ENCODE measurements at places on chromosomes 5 and 9.

GRCh38 chr5:160699301-160699700 lies 152.7 kb downstream of the ATP10B start:
- DNase-seq, result peak; percentile 57

DNA sequence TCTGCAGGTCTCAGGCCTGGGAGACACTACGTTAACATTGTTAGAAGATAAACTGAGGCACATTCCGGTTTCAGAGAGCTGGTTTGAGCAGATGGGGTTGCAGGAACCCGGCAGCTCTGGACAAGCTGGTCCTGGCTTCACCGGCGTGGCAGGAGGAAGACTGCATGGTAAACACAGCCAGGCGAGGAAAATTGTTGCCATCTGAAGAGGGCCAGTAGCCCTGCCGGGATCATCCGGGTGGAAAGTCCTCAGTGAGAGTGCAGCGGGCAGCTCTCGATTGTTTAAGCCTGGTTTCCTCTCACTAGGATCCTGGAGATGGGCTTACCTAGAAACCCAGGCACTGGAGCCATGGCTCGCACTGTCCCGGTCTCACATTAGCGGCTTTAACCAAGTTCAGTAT lies 226.9 kb downstream of the IRX2 start:
- DNase-seq, result no peak

DNA sequence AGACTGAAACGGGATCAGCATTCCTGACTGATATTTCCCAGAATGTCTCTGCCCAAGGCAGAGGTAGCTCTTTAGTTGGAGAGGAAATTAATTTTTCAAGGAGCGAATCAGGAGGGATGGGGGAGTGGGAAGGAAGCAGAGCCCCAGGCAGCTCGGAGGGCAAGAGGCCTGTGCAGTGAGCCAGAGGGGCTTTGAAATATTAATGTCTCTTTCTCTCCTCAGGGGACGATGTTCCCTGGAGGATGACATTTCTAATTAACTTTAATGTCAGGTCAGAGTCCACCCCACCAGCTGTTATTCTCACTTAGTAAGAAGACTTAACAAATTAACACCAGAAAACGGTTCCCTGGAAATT lies 45.6 kb downstream of the SLC6A7 start:
- DNase-seq, result no peak

GRCh38 chr5:169921949-169922348 lies 58.3 kb downstream of the INSYN2B start:
- no peak for DNase-seq

GRCh38 chr5:3091040-3091774 lies 339.7 kb upstream of the IRX2 start:
- DNase-seq, result no peak

DNA sequence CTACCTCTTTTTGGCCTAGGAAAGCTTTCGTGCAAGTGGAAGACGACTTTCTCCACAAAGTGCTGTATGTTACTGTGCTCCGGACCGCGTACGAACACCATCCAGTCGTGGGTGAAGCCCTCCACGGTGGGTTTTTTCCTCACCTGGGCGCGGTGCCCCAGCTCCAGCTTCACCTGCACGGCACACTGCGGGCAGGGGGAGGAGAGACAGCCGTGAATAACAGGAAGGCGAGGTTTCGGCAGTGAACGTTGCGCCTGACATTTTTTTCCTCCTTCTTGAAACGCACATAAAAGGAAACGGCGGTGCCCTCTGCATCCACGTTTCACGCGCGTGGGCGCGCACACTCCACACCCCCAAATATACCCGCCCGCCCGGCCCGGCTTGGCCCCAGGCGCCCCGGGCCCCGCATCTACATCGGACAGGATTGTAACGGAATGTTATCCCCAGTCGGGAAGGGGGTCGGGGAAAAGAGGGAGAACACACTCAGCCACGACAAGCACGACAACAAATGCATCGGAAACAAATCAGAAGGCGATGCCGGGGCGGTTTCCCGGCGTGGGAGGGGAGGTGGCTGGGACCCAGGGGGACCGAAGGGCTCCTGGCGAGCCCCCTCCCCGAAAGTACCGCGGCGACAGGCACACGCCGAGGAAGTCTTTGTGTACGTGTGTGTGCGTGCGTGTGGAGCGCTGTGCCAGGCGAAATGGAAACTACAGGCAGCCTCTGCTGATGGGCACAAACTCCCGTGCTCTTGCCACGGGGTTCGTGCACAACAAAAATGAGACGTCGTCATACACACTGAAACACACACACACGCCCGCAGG lies 1.4 kb downstream of the MLLT3 start:
- no peak for DNase-seq

DNA sequence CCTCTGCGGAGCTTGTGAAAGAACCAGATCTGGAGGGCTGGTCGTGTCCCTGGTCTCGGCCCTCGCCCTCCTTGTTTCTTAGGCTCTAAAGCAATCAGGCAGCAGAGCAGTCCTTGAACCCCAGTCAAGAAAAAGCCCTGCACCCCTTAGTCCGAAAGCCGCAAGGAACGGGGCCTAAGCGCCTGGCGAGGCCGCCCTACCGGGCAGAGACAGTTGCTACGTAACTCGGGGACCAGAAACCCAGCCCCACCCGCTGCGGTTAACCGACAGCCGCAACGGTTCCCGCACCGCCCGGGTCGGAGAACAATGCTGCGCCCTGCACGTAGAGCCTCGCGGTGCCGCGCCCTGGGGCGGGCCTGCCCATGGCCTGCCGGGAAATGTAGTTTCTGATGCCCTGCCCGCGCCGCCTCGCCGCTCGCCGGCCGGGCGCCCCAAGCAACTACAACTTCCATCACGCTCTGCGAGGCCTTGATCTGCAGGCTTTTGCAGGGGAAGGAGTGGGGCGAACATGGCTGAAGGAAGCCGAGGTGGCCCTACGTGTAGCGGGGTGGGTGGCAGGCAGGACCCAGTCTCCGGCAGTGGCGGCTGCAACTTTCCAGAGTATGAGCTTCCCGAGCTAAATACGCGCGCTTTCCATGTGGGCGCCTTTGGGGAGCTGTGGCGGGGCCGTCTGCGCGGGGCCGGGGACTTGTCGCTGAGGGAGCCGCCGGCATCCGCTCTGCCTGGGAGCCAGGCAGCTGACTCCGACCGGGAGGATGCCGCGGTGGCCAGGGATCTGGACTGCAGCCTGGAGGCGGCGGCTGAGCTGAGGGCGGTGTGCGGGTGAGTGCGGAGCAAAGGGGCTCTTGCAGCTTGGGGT lies at the start of gene SNAPC3:
Gene SNAPC3, plus strand, starts transcription at position 505 of the 859 bp plus-strand sequence. Its CDS starts 4 bp downstream, at position 509.
- peak; percentile 96 for DNase-seq

DNA sequence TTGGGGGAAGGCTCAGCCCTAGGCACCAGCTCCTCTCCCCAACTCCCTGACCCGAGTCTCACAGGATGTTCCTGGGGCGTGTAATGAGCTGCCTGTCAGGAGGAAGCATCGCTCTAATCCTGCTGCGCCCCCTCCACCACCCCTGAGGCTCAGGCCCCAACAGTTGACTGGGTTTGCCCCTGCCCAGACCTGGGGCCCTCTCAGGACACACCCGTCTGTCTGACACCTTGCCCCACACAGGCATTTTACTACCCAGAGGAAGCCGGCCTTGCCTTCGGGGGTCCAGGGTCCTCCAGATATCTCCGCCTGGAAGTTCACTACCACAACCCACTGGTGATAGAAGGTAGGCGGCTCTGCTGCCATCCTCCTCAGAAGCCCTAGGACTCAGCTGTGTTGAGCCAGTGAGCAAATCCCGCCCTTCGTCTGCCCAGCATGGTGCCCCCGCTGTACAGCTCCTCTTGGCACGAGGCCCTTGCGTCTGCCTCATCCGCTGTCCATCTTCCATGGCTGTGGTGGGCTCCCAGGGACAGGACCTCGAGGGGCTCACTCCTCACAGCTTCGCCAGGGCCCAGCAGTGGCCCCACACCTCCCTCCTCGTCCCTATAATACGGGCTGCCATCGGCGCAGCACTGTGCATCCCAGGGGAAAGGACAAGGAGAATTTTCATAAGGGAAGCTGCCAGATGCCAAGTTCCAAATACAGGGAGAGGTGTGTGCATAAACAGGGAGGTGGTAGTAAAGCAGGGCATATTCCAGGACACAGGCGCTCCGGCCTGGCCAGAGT lies 8.0 kb downstream of the DBH start:
- DNase-seq, result no peak

DNA sequence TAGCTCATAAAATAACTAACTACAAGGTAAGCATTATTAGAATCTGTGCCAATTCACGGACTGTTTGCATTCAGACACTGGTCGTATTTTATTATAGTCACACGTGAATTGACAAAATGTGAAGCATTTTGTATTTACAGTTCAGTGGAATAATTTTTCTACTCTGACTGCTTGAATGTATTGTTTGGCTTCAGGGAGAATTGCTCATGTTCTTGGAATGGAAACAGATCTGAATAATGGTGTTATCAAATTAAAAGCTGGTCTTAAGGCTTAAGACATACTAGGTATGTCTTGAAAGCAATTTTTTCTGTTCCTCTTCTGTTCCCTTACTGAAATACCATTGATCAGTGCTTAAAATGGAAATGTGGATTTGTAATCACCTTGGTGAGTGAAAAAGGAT lies 543.7 kb upstream of the TLE4 start:
- no peak for DNase-seq

DNA sequence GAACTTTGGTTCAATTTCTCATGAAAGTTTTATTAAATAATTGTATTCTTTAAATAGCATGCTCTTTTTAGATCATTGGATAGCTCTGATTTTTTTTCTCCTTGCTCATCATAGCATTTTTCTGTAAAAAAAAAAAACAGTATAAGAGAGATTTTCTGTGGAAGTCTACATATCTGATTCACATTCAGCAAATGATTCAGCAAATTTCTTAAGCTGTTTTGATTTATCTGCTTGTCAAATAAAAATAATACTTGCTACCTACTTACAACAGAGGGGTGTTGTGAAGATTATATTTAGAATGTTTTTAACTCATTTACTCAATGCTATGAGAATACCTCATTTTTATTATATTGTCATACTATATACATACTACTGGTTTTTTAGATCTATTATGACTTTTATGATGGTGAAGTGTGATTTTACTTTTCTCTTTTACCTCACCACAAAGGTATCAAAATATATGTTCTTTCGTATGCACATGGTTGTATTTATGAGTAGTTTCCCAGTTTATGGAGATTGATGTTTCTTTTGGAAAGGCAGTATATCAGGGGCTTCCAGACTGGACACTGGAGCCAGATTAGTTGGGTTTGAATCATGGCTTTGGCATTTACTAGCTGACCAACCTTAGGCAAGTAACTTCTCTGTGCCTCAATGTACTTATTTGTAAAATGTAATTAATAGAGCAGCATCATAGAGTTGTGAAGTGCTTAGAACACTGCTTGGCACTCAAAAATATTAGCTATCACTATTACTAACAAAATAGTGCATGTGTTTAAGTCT lies 25.5 kb downstream of the TNPO1 start:
- no peak for DNase-seq

DNA sequence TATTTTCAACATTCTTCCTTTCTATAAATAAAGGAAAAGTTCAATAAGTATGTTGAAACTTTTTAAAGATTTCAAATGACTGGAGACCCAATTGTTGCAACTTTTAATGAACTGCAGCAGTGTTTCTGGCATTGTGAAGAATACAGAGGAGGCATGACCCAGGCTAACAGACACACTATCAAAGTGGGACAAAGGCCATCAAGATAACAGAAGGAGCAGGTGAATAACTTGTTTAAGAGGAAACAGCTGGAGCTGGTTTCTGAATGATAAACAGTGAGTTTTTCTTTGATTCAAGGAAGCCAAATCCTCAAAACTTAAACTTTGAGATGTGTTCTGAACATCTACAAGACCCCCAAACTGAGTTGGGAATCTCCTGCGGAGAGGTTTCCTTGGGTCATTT lies 734.6 kb downstream of the TLR4 start:
- DNase-seq, result no peak

GRCh38 chr9:110752766-110753165 lies 84.2 kb downstream of the MUSK start:
- DNase-seq, result no peak

Data from pons (tissue), 1 donor.